ENCODE measurements at places on chromosomes 6 and 20.

- DNase-seq: no peak
Measured at GRCh38 chr6:139271056-139271455, 20.7 kb downstream of the TXLNB start.

- DNase-seq: no peak
Measured at GRCh38 chr6:149563203-149563927, 2.8 kb upstream of the GINM1 start.

GRCh38 chr20:49566401-49567364, 1.3 kb downstream of the PTGIS start:
- no peak for DNase-seq

GRCh38 chr6:140283197-140283596, 908.7 kb upstream of the CITED2 start:
- no peak for DNase-seq

DNA sequence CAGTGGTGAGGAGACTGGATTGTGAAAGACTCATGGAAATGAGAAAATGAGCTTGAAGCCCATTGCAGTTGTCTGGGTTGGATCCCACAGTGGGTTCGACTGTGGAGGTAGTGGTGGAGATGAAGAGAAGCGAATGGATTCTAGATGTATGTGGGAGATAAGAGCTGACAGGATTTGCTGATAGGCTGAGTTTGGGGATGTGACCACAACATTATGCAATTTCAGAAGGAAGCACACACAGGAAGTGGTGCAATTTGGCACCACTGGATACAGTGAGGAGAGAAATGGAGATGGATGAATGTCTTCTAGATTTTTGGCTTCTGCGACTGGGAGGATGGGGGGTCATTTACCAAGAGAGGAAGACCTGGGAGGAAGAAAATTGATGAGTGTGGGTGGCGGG, 64.4 kb upstream of the MAFB start:
- DNase-seq: no peak

- DNase-seq: no peak
Measured at GRCh38 chr6:14738933-14739332, 506.9 kb upstream of the JARID2 start.

DNA sequence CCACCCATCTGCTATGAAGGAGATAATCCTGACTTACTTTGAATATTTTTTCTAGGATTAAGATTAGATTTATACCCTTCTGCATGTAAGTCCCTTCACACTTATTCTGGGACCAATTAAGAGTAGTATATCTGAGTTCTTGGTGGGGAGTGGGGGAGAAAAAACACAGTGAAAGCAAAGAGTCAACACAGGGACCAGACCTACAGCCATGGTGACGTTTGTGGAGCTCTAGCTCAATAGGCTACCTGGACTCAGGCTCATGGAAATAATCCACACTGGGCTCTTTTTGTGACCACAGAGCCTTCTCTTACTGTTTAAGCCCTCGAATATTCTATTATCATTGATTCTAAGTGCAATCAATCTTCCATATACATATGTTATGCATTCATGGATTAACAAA, 491.4 kb downstream of the LMBRD1 start:
- DNase-seq: no peak

DNA sequence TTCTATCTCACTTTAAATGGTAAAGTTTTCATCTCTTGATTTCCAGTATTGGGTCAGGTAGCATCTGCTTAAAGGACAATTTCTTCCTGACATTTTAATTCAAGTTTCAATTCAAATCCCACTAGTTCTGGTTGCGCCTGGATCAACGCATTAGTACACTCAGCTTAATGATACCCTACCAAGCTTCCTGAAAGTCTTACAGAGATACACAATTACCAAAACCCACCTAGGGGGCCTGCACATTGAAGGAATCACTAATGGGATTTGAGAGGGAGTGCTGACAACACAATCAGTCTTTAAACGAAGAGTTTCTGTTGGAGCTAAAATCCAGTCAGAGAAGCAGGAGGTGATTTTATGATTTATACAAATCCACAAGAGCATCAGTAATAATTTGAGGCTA, 293.0 kb downstream of the PHF3 start:
- DNase-seq: no peak

DNA sequence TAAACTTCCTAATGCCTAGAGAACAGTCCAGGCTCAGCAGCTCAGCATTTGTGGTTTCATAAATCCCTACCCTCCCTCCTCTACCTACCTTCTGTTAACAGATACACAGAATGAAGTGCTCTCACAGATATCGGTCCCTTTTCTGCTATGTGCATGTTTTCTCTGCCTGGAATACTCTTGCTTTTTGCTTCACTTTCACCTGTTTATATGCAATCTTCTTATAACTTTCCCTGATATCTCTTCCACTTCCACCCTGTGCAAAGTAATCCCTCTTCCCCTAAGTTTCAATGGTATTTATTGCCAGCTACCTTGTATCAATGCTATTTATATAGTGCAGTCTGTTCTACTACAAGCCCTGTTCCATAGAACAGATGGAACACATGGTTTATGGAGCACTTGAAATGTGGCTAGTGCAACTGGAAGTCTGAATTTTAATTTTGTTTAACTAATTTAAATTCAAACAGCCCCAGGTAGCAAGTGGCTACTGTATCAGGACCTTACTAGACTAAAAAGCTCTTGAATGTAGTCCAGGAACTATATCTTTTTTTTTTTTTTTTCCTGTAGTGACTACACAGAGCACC, 3.1 kb upstream of the TAB2 start:
- no peak for DNase-seq

DNA sequence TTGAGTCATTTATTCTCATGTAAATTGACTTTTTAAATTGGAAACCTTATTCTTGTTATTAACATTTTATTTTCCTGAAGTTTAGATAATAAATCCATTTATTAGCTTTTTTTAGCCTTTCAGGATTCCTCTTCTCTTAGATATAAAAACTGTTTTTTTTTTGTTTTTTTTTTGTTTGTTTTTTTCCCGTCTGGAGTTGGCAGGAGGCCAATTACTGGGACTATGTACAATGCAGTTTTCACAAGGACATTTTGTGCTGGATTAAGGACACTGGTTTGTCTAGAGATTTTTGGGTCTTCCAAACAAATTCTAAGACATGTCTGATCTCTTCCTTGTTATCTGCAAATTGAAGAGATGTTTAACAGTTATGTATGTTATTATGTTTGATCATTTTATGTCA, 1.3 kb downstream of the BTNL2 start:
- DNase-seq: no peak

GRCh38 chr6:140806431-140806830, 1326.3 kb upstream of the GJE1 start:
- DNase-seq: no peak

GRCh38 chr6:113031591-113032238, 684.6 kb downstream of the RFPL4B start:
- DNase-seq: no peak

DNA sequence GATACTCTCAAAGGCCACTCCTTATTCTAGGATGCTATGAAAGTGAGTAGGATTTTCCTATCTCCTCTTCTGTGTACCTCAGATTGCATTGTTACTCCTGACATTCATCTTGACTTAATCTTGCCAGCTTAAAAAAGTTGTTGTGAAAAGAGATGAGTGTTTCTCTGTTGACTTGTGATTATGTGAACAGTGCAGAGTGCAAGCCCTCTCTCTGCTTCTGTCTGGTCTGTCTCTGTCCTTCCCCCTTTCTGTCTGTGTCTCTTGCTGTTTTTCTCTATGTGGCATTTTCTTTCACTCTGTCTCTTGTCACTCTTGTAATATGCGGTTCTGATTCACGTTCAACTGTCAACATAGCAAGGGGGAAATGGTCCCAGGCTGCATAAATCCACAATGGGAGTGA, 306.6 kb downstream of the FARS2 start:
- DNase-seq: no peak

DNA sequence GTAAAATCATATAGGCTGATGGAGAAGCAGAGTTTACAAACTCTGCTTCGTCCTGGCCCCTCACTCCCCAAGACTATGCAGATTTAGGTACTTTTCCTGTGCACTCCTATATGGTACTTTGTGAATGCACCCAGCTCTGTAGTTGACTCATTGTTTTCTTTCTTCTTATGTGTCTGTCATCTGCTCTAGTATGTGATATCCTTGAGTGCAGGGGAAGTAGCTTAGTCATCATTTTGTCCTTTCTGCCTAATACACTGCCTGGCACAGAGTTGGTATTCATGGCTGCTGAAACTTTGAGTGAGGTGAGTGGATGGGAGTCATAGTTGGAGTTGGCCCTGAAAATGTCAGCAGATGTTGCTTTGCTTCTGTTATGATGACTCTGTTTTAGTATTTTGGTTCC, 222.6 kb downstream of the RNF144B start:
- no peak for DNase-seq

- DNase-seq: no peak
Measured at GRCh38 chr6:67362976-67363375, 1272.1 kb upstream of the ADGRB3 start.

GRCh38 chr6:2542101-2542857, 208.4 kb downstream of the MYLK4 start:
- no peak for DNase-seq

DNA sequence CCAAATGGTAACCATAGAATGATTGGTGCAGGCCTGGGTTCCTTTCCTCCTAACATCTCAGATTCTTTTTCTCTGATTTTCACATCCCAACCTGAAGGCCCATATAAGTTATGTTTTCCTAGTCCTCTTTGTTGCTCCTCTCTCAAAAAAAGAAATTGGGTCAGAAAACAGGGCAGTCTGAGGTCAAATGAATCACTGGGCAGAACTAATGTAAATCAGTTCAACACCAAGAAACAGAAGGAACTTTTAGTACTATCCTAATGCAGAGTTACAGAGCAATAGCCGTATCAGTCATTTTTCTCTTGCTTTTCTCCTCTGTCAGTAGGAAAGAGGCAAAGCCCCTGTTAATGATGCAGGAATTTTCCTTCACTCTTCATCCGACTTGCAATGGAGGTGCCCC, 11.0 kb upstream of the TPD52L1 start:
- no peak for DNase-seq

DNA sequence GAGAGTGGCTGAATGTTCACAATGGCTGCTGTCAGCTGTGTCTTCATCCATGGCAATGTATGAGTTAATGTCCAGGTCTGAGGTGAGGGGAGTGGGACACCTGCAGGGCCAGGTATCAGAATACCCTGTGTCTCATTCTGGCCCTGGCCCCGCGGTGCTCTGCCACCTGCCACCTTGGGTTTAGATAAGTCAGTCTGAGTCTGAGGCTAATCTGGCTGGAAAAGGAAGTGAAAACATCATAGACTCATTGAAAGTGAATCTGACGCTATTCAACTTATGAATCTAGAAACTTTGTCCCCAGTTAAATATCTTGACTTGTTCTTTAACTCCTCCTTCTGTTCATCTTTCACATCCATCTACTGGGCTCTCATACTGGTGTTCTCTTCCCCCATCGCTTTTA, 267.1 kb upstream of the JAG1 start:
- DNase-seq: no peak

GRCh38 chr20:36836591-36837269, 39.2 kb upstream of the TLDC2 start:
- DNase-seq: no peak

DNA sequence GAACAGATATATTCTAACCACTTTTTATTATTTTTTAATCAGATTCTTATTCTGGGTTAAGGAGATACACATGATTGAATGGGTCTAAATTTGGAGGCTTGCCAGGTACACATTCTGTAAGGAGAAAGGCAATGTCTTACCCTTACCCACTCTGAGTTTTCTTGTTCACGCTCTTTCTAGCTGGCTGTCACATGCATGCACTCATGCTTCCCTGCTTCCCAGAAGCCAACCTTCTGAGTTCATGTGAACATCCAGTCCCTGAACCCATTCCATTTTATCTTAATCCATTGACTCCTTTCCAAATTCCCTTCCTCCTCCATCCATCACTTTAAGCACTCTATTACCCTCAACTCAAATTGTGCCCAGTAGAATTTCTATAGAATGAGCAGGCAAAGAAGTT, 17.5 kb upstream of the MOCS1 start:
- DNase-seq: no peak

GRCh38 chr6:50706575-50706974, 6.8 kb upstream of the TFAP2D start:
- DNase-seq: no peak

DNA sequence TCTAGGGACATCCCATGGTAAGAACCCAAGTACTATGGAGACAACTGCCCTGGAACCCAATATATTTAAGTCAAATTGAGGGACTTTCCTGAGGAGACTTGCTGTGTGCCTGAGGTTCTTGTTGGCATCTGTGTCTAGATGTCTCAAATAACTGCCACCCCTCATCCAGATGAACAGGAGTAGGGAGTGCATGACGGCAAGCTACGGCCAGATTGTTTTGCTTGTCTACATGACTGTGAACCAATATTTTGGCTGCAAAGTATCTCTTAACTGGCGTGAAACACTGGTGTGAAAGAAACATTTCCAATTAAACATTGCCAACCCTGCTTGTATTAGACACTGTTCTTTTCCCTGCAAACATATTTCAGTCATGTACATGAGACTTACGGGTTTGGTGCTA, 52.4 kb upstream of the SIM1 start:
- DNase-seq: no peak

- no peak for DNase-seq
Measured at GRCh38 chr6:147117580-147117979, 86.6 kb upstream of the STXBP5 start.

GRCh38 chr6:93407186-93407585, 12.2 kb downstream of the EPHA7 start:
- DNase-seq: no peak

DNA sequence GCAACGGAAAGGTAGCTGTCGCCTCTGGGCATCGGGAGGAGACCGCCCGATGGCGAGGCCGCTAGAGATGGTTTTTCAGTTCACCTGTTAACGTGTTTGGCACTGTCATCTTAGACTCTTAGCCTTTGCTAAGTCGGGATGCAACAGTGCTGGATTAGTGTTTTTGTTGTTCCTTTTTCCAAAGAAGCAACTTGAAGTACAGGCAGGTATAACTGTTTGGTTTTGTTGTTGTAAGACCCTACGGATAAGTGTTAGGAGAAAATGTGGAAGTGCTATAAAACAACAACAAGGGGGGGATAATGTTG, 723 bp downstream of the MANEA start:
- DNase-seq: no peak

GRCh38 chr6:35427851-35428321, 24.3 kb upstream of the FANCE start:
- no peak for DNase-seq

DNA sequence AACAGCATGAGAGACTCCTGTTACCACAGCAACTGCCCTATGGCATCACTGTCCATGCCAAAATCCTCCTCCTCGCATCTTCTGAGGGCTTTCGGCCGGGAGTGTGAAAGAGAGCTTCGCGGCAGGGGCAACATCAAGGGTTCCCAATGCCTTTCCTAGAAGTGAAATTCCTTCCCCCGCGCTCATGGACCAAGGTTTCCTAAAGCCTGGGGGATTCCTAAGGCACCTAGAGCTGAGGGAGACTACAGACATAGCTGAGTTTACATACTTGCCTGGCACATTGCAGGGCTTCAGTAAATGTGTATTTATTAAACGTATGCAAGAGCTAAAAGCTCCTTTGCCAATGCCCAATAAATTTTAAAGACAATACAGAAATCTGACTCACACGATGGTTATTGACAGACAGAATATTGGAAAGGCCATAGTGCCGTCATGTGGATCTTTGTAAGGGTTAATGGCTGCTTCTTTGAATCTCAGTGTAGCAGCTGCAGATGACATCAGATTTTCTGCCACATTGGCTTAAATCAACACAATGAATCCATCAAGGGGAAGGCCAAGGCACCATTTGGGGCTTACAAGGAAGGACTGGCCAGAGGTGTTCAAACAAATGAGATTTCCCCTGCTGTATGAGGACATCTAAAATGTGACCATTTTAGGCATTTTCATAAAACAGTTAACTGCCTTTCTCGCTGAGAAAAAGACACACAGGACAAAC, 281.2 kb upstream of the JARID2 start:
- no peak for DNase-seq

GRCh38 chr20:23136893-23137745, 51.0 kb upstream of the CD93 start:
- no peak for DNase-seq

All from progenitor cell of endocrine pancreas (in vitro differentiated cells).